ENCODE measurements at places on chromosomes 11 and 22. TPM values are rescaled to one million over a fixed set of nuclear protein-coding genes. Genes with fewer than 3 reads are reported as not detected.

DNA sequence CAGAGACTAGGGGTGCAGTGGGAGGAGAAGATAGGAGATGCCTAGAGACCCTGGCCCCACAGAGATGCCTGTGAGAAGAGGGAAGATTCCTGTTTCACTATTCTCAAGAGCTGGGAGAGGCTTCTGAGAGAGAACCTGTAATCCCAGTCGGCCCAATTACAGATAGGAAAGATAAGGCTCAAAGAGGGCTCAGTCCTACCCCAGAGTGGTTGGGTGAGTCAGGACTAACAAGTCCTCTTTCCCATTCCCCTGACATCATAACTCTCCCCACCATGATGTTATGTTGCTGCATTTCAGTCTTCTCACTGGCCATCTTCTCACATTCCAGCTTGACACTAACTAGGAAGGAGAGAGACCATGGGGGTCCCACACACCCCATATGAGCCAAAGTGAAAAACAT is 17.9 kb downstream of the ARHGEF12 start:
- DNase-seq: no peak

- no peak for DNase-seq
Observed at GRCh38 chr11:86608251-86608799, 64.1 kb downstream of the ME3 start.

GRCh38 chr22:23414727-23415489 is 165.2 kb downstream of the IGLL1 start:
- peak; percentile 87 for DNase-seq

The OR8B12 gene
- total RNA-seq: not detected

DNA sequence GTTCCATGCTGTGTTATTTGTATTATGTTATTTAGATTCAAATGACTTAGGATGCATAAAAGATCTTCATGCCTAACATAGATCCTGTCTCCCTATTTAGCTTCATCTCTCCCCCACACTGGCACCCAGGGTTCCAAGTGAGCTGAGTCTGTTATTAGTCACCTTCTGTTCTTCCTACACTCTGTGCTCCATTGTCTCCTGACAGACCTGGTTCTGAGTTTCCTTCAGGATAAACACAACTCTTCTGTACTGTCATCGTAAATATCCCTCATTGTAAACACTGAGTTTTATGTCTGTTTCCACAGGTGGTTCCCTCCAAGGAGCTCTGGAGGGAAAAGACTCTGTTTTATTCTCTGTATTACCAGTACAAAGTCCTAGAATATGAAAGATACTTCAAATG is 8.7 kb downstream of the MMP26 start:
- no peak for DNase-seq

DNA sequence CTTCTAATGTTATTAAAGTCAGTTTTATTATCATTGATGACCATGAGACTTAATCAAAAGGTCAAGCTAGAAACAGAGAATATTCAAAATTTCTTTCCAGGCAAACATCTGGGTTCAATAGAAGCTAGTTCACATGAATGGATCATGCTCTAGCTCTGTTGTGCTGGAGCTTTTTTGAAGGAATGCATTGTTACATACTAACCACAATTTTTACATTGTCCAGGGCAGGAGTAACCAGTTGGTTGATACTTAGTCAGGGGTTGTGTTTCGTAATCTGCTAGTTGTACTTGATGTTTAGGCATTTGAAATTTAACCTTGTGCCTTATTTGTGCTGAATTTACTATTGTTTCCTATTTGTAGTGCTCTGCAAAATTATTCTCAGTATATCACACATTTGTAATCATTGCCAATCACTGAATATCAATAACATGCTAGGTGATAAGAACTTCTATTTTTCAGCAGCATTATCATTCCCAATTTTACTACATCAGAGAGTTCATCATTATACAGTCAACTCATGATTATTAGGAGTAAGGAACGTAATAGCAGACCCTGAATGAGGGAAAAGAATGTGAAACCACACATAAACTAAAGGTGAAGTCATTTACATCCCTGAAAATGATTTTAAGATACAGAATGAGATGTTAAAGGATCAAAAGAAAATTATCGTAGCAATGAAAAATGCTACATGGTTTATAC is 23.2 kb downstream of the NF2 start:
- no peak for DNase-seq

DNA sequence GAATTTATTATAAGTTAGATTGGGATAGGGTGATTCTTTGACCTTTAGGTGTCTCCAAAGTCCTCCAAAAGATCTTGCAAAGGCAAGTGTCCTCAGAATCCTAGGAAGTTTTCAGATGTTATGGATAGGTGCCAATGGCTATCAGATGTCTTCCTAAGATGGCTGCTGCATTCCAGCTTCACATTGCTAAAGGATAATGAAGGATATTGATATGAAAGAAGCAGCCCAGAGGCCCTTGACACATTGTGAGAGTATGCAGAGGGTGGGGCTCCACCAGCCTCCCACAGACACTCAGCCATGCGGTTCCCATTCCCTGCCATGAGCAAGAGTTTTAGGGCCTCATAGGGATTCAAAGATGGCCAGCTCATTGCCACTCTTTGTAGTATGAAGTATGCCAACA is 22.3 kb upstream of the GLYATL2 start:
- DNase-seq: no peak

The VSIG10L2 gene
- total RNA-seq: not detected

- no peak for DNase-seq
Observed at GRCh38 chr11:45933846-45934579, 11.6 kb downstream of the LARGE2 start.

The BTG4 gene
- not detected for total RNA-seq

DNA sequence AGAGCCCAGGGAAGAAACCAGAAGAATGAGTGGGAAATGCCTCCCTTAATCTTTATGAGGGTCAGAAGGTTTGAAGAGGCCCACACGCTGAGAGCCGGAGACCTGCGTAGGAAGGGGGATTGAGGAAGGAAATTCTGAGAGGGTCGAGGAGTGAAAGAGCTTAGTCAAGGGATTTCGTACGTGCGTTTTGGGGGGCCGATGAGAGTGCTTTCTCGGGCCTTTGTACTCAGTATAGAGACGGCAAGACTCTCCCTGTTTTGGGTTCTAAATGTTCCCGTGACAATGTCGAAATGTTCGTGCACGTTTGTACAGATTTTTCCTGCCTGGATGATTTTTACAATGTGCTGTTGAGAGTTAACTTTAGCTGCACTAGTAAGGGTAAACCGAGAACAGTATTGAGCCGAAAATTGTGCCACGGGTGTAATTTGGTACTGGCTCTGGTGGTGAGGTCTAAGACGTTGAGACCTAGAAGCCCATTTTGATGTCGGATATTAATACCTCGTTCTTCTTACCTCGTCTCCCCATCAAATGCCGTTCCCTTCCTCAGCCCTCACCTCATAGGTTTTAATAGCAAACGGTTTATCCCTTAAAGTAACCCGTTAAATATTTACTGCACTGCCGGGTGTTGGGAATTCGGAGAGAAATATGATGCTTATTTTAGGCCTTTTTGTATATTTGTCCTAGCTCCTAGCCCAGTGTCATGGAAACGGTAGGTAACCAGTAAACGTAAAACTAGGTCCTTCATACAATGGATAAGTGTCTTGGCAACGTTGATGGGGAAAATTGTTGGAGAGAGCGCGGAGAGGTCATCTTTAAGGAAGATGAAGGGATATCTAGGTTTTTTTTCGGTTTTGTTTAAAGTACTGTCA is 734 bp downstream of the C11orf58 start:
- no peak for DNase-seq

The SMIM35 gene
- not detected for total RNA-seq

- peak; percentile 79 for DNase-seq
Observed at GRCh38 chr11:118900535-118901384, 17.1 kb downstream of the CXCR5 start.

Data from chondrocyte (in vitro differentiated cells).